ENCODE measurements at places on chromosomes 11 and 22.

DNA sequence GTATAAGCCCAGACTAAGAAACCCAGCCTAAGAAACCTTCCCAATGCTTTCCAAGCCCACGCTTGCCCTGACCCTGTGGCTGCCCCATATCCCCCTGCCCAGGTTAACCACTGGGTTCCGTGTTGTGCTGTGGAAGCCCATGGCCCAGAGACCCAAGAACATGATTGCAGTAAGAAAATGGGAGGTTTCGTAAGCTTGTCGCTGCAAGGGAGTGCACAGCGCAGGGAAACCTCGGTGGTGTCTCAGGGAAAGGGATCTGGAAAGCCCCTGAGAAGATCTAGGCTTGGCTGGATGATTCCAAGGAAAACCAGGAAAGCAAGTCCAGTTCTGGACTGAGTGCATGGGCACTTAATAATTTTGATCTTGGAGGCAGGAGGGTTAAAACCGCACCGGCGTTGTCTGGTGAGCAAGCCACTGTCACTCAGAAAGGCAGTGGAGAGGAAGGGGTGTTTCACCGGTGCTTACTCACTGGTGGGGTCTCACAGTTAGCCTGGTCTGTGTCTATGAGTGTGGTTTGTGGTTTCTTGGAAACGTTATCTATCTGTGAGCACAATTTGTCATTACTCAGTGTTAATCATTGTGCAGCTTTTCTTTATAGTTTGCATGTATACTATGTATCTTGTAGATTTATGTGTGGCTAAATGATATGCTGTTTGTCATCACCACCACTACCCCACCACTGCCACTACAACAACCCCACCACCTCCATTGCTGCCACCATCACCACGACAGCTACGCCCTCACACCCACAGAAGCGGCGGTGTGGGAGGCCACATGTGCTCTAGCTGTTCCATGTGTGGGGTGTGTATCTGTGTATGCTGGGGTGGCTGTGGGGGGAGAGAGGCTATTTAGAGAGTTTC lies 53.3 kb upstream of the PRDM11 start:
- DNase-seq = no peak

- no peak for DNase-seq
These were observed 6.0 kb downstream of the SYN3 start for GRCh38 chr22:33051960-33052839.

DNA sequence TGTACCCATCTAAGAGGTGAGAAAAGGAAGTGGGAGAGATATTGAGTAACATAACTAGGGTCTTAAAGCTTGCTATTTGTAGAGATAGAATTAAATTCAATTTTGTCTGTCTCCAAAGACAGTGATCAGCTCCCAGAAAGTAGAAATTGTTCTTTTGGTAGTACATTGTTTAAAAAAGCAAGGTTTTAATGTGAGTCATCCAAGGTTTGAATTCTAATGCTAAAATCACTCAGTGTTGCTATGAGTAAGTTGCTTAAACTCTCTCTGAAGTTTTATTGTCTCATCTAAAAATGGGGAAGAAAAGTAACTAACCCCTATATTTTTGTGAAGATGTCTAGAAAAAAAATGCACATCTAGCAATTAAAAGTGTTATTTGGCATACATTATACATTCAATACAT lies 1004.5 kb upstream of the CCDC90B start:
- DNase-seq = no peak

- no peak for DNase-seq
These were observed 66.9 kb downstream of the APOL1 start for GRCh38 chr22:36319595-36320497.

DNA sequence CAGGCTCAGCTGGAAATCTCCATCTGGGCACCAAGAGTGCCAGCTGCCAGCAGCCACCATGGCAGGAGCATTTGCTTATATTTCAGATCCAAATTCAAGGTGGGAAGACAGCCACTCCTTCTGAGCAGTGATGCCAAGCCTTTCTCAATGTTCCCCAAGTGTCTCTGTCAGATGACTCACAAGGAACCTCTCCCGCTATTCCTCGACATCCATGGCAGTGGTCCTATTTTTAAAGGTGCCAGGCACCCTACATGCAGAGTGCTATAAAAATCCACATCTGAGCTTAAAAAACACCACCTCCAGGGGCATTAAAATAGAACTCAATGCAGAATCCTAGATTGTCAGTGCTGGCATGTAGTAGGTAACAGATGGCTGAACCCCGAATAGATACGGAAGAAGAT lies 112.1 kb downstream of the SLC1A2 start:
- no peak for DNase-seq

DNA sequence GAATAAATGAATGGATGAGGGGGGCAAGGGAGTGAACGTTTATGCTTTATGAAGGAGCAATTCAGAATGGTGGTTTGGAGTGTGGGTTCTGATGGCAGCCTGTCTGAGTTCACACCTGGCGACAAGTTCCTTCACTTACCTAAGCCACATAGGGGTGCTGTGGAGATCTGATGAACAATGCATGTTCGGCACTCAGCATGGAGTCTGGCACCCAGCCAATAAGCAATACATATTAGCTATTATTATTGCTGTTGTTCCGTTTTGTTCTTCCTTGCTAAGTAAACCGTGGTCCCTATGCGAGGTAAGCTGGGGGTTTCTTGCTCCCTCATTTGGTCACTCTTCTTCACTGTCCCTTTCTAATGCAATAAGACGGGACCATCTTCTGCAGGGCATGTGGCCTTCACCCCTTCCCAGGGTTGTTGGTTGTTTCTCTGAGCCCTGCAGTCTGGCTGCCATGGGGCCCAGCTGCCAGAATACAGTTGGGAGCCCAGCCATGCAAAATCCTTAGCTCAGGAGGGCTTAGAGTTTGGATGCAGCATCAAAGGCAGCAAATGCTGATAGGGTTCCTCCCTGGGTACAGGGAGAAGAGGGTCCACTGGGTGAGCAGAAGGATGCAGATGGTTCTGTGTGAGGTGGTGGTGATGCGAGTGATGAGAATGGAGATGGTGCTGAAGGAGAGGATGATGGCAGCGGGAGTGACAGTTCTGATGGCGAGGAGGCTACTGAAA lies 6.4 kb upstream of the PKNOX2 start:
- DNase-seq = no peak

GRCh38 chr11:111733016-111733415 lies 33.2 kb downstream of the PPP2R1B start:
- DNase-seq = no peak
